ENCODE measurements at places on chromosomes 16 and 17.

- DNase-seq, result no peak
These were observed 146.4 kb downstream of the DNAH9 start for GRCh38 chr17:11744696-11745095.

- no peak for DNase-seq
These were observed 87.8 kb upstream of the GOT2 start for GRCh38 chr16:58821886-58822285.

DNA sequence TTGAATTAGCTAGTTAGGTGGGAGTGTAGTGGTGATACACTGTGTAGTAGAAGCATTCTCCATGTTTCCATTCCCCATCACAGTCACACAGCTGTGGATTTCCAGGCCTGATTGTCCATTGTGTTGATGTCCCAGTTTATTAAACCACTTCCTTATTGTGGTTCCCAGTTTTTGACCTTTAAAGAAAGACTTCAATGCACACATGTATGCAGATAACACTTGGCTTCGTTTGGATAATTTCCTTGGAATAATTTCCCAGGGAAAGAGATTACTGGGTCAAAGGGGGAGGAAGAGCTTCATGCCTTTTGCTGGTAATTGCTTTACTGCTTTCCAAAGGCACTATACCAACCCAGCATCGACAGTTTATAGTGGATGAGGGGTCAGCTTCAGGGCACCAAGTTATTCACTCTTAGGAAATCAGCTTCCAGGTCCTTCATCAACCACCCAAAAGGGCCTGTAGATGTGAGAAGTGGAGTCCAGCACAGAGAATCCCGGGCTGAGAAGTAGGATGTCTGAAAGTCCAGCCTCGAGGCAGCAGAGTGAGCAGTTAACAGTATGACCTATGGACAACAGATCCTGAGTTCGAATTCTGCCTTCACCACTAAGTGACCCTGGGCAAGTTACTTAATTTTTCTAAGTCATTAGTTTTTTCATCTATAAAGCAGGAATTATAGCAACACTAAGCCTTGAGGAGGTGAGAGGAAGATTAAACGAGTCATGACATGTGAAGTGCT is 31.3 kb upstream of the TNS4 start:
- peak; percentile 65 for DNase-seq

DNA sequence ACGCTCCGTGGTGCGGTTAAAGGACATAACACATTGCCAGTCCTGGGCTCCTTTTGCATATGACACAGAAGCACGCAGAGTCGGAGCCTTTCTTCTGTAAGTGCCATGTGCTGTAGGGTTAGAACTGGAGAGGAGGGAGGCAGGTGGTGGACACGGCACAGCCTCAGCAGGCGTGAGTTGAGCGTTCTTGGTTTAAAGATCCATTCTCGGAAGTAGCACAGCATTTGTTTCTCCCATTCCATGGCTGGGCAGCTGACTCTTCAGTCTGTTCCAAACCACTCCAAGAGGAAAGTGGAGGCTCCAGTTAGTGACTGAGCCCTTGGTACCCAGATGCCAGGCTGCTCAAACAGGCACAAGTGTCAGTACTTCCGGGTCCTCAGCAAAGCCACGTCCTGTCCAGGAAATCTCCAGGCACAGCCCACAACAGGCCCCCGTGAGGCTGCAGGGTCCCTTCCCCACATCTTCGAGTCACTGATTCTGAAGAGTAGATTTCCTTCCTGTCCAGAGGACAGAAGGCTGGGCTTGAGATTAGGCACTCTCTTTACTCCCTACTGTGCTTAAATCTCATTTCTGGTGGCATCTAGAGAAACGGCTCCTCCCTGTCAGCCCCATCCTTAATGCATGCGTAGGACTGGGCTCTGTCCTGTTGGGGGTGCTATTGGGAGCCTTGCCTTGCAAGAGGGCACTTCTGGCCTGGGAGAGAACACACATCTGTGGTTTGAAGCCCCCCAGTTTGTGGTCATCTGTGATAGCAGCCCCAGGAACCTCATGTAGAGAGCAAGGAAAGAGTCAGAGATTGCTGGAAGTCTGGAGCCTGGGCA is 39.6 kb upstream of the NAT9 start:
- no peak for DNase-seq

GRCh38 chr16:68445458-68445857 is 2.9 kb downstream of the SMPD3 start:
- peak; percentile 52 for DNase-seq

DNA sequence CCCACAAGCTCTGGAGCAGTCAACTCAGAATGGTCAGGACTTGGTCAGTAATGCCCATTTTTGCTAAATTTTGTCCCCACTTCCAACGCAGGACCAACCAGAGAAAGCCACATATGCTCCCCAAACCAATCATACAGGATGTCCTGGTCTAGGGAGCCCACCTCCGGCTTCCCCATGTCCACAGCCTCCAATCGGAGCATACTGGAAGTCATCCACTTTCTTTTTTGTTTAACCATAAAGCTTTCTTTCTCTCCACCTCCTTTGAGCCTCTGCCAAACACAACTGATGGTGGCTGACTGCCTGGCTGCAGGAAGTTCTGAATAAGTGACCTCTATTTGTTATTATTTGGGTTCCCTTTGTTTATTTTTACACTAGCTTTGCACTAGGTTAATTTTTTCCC is 549.1 kb downstream of the WWOX start:
- no peak for DNase-seq

- DNase-seq, result no peak
These were observed 138.4 kb upstream of the DNAH9 start for GRCh38 chr17:11459861-11460331.

DNA sequence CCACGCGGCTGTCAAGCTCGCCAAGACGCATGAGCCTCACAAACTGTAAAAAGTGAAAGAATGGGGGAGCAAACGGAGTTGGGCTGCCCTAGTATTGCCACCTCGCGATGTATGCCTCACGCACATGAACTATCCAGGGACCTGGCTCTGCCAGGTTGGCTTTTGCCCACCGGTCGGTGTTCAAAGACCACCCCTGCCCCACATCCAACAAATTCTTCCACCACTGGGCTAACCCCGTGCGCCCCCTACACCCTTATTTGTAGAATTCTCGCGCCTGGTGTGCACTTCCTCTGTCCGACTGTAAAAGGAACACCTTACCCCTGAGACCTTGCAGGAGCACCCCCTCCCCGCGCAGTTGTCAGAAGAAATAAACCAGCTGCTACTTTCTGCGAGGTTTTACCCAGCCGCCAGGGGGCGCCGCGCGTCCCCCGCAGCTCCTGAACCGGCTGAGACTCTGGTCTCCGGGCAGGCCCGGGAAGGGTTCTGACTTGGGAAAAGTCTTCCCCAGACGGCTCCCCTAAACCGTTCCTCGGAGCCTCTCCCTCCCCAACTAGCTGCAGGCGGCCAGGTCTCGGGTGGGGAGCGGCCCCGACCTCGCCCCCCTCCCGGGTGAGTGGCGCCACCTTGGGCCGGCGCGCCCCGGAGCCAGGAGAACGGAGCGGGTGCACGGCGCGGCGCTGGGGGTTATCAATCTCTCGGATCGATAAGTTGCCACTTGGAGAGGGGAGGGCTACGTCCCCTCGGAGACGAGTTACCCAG is 1.7 kb upstream of the ZNF423 start:
- peak; percentile 65 for DNase-seq

GRCh38 chr16:76532188-76532973 is 255.2 kb downstream of the CNTNAP4 start:
- no peak for DNase-seq

DNA sequence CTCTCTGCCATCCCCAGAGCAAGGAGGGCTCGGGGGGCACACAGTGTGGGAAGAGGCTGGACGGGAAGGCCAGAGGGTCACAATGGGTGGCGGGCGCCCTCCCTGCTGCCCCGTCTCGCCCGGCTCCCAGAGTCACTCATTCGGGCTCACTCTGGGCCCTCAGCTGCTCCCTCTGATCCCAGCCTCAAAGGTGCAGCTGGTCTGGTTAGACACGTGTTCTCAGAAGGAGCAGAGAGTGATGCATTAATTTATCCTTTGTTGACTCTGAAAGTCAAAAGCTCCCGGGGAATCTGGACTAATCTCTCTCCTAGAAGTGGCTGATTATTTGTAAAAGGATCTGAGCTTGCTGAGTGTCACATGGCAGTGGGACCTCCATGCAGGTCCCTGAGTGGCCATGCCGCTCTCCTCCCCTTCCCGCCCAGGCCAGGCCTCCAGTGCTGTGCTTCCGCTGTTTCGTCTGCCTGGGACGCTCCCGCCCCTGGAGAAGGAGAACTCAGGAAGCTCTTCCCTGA is 87.5 kb downstream of the SEC14L1 start:
- DNase-seq, result no peak

DNA sequence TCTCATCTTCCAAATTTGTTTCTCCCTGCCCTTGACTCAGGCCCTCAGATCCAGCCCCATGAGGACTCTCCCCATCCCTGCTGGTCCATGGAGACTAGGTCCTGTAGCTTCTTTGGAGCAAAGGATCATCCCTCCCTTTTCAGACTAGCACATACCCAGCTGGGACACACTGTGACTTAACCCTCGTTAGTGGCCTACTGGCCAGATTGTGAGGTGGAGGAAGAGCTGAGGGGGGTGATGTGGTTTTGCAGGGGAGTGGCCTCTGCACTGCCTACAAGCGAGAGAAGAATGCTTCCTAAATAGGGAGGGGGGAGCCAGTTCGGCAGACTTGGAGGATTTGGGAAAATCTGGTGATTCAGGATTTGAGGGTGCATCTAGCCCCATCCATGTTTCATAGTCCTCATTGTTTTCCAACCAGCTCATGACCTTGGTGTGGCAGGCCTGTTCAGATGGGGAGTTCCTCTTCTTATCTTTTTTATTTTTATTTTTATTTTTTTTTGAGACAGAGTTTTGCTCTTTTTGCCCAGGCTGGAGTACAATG is 47.8 kb upstream of the SLC47A1 start:
- DNase-seq, result no peak

- DNase-seq, result no peak
These were observed 49.8 kb upstream of the ACSF3 start for GRCh38 chr16:89043636-89044417.

DNA sequence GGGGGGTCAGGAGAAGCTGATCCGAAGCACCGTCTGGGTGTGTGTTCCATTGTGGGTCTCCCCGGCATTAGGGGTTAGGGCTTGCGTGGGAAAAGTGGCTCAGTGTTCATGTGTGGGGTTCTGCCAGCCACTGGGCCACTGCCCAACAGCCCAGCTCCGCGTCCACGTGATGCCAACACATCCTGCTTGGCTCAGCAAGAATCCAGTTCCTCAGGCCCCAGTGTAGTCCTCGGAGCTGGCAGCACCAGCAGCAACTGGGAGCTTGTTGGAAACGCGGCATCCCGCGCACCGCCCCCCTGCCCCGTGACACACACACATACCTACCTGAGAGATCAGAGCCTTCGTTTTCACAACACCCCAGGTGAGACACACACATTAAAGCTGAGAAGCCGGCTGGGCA is 18.9 kb downstream of the LGALS9 start:
- no peak for DNase-seq

DNA sequence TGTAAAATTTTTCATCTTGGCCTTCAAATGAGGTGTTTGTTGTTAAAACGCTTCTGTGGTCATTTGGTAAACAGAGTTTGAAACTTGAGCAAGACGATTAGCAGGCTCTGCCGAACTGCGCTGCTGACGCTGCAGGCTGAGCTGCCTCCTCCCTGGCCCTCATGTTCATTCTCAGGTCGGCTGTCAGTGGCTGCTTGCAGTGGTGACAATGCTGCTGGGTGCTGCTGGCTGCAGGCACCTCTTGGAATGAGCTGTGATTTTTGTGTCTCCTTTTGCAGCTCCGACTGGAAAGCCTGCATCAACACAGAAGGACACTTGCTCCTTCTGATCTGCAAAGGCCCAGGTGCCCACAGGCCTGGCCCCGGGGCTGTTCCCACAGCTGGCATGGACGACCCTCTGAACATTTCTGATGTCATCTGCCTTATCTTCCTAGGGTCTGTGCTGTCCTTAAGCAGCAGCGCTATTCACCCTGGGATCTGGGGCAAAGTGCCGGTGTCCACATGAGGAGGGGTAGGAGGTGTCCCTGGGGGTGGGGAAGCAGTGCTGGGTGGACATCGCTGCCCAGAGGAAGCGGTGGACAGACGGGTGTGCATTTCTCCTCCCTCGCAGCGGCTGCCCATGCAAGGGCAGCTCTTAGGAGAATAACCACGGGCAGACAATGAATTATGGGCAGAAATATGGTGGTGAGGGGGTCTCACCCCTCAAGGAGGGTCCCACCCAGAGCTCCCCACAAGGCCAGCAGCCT is 23.1 kb upstream of the OSGIN1 start:
- DNase-seq, result no peak

DNA sequence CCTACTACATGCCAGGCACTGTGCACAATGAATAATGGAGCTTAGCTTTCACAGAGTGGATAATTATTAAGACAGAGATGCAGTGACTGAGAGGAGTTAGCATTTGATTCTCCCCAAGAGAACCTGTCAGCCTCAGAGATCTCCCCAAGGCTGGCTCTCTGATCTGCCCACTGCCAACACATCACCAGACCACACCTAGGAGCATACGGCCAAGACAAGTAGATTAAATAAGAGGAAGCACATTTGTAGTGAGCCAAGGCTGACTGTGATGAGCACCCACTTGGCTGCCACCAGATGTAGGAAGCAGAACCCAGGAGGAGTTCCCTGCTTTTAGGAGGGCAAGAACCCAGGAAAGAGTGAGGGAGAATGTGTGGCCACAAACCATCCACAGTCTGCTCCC is 130.1 kb downstream of the SPACA3 start:
- DNase-seq, result no peak

GRCh38 chr16:81454044-81454443 is 9.4 kb downstream of the CMIP start:
- no peak for DNase-seq

GRCh38 chr16:1049113-1049975 is 23.2 kb upstream of the SSTR5 start:
- DNase-seq, result no peak

DNA sequence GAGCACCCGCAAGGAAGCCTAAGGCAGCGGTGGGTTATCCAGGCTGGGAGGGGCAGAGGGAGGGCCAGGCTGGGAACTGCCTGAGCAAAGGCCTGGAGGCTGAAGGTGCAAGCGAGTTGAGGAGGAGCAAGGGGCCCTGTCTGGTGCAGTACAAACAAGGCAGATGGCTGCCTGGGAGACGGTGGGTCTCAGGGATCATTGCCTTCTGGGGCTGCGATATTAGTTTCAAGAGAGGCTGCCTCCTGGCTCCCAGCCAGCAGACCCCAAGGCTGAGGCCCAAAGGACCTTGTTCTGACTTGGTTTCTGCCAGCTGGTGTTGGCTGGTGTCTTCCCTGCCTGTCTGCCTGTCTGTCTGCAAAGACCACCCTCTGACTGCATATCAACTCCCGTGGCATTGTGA is 154.0 kb downstream of the IRF8 start:
- DNase-seq, result no peak

All from SW480 (cell line).